ENCODE measurements at places on chromosomes 4 and X. TPM values are rescaled to one million over a fixed set of nuclear protein-coding genes. Genes with fewer than 3 reads are reported as not detected.
A peak's percentile ranks its signal among the peaks of the same experiment; 100 is the strongest.

- peak within 1 kb of the TSS; percentile 79 for H3K27ac ChIP-seq
- H3K27me3 ChIP-seq, result no peaks in the 10 kb centered on the region
- peak; percentile 77 for DNase-seq
- peak within 1 kb of the TSS; percentile 60 for H3K4me3 ChIP-seq
- peaks cover 2% of the 10 kb centered on the region for H3K4me1 ChIP-seq
Observed at GRCh38 chr4:103019308-103020124, at the start of gene SLC9B1. TSS of gene SLC9B1 (minus strand) at chr4:103019705. CDS start at chr4:102991711, 27,994 bp downstream.

GRCh38 chrX:18701621-18702361, 5.7 kb upstream of the PPEF1 start:
- no peaks in the 10 kb centered on the region for H3K27me3 ChIP-seq
- H3K4me1 ChIP-seq, result no peaks in the 10 kb centered on the region
- no peak overlapping the region for H3K27ac ChIP-seq
- H3K4me3 ChIP-seq, result no peak overlapping the region
- no peaks in the 10 kb centered on the region for H3K36me3 ChIP-seq
- no peak for DNase-seq

KIF4A gene
- 11.5 TPM for polyA plus RNA-seq

DNA sequence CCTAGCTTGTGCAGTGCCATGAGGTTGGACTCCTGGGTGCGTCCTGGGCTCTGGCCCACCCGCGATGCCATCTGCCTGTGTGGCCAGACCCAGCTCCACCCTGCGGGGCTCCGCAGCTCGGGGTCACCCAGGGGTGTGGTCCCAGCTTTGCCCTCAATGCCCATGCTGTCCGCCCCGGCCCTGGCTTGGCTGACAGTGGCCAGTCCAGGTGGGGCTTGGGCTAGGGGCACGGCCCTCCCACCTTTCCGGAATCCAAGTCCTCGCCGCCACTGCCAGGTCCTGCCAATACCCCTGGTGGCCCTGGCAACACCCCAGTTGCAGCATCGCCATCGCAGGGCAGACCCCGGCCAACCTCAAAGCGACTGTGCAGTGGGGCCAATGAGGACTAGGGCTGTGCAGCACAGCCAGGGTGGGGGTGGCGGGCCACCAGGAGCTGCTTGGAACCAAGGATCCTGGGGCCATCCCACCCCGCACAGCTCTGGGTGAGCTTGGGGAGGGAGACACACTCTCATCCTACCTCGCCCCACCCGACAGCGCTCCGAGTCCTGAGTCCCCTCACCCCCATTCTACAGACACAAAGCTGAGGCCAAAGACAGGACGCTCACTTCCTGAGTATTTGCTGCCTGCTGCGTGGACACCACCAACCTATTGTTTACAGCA, 80.9 kb downstream of the ZNF718 start:
- H3K27me3 ChIP-seq, result no peaks in the 10 kb centered on the region
- no peak overlapping the region for H3K4me3 ChIP-seq
- no peaks in the 10 kb centered on the region for H3K4me1 ChIP-seq

CSAG1 gene
- polyA plus RNA-seq, result 55.8 TPM

- H3K36me3 ChIP-seq, result no peaks in the 10 kb centered on the region
- H3K4me1 ChIP-seq, result peaks cover 10% of the 10 kb centered on the region
- H3K4me3 ChIP-seq, result no peak overlapping the region
- no peak for DNase-seq
- H3K27me3 ChIP-seq, result peaks cover 16% of the 10 kb centered on the region
- H3K27ac ChIP-seq, result no peak overlapping the region
Observed at GRCh38 chr4:15781427-15782095, 3.4 kb downstream of the CD38 start.

DNA sequence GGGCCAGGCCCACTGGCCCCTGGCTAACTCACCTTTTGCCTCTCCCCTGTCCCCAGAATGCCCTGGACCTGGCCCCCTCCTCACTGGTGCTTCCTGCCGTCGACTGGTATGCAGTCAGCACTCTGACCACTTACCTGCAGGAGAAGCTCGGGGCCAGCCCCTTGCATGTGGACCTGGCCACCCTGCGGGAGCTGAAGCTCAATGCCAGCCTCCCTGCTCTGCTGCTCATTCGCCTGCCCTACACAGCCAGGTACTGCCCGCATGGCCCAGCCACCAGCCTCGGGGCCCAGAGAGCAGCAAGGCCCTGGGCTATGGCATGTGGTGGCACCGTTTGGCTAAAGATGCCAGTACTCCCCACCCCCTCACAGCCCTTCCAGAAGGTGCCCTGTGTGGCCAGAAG, 3.7 kb downstream of the ATP6AP1 start:
- no peak for DNase-seq
- peaks cover 9% of the 10 kb centered on the region for H3K27me3 ChIP-seq
- H3K27ac ChIP-seq, result no peak overlapping the region
- H3K36me3 ChIP-seq, result no peaks in the 10 kb centered on the region

GRCh38 chr4:184171011-184171410, 46.7 kb downstream of the ENPP6 start:
- H3K27ac ChIP-seq, result no peak overlapping the region
- H3K4me3 ChIP-seq, result no peak overlapping the region
- no peaks in the 10 kb centered on the region for H3K4me1 ChIP-seq
- H3K27me3 ChIP-seq, result no peaks in the 10 kb centered on the region

C4orf54 gene
- not detected for polyA plus RNA-seq

ZC4H2 gene
- 21.2 TPM for polyA plus RNA-seq

GRCh38 chrX:69123481-69123880, 41.8 kb downstream of the PJA1 start:
- no peak for DNase-seq
- H3K4me1 ChIP-seq, result peaks cover 6% of the 10 kb centered on the region
- H3K4me3 ChIP-seq, result no peak overlapping the region

HSFX1 gene
- 0.05 TPM for polyA plus RNA-seq

DNA sequence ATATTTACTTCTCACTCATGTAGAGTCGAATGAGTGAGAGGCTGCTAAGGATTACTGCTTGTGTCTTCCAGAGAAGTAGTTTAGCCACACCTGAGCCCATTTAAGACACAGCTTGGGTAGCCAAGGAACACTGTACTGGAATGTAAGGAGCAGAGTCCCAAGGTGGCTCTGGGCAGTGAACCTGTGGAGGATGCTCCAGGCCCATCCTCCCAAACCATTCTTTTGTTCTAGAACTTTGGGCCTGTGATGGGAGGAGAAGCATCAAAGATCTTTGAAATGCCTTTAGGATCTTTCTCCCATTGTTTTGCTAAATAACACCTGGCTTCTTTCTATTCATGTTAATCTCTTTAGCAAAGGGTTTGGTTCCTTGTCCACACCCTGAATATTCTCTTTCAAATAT, 162.2 kb downstream of the KLHL4 start:
- no peak for DNase-seq
- H3K4me1 ChIP-seq, result no peaks in the 10 kb centered on the region
- no peak overlapping the region for H3K27ac ChIP-seq
- no peaks in the 10 kb centered on the region for H3K36me3 ChIP-seq
- peaks cover 7% of the 10 kb centered on the region for H3K27me3 ChIP-seq

GRCh38 chr4:127730142-127730913, at the start of gene SLC25A31:
TSS of gene SLC25A31 (plus strand) at chr4:127730400. CDS start at chr4:127730546, 146 bp downstream.
- H3K27me3 ChIP-seq, result no peaks in the 10 kb centered on the region
- H3K36me3 ChIP-seq, result peaks cover 3% of the 10 kb centered on the region
- DNase-seq, result no peak
- no peaks in the 10 kb centered on the region for H3K4me1 ChIP-seq

PAGE2 gene
- polyA plus RNA-seq, result 4.7 TPM

SUPT20HL1 gene
- not detected for polyA plus RNA-seq

- H3K27ac ChIP-seq, result no peak overlapping the region
- H3K36me3 ChIP-seq, result no peaks in the 10 kb centered on the region
- H3K4me3 ChIP-seq, result no peak overlapping the region
- no peaks in the 10 kb centered on the region for H3K27me3 ChIP-seq
Observed at GRCh38 chrX:4905576-4905975, 1192.1 kb upstream of the PRKX start.

- no peaks in the 10 kb centered on the region for H3K4me1 ChIP-seq
- no peak overlapping the region for H3K4me3 ChIP-seq
- no peak overlapping the region for H3K27ac ChIP-seq
- H3K36me3 ChIP-seq, result no peaks in the 10 kb centered on the region
- no peaks in the 10 kb centered on the region for H3K27me3 ChIP-seq
Observed at GRCh38 chr4:110787707-110788106, 164.8 kb upstream of the PITX2 start.

- H3K27me3 ChIP-seq, result no peaks in the 10 kb centered on the region
- H3K4me3 ChIP-seq, result no peak overlapping the region
- no peak overlapping the region for H3K27ac ChIP-seq
- H3K36me3 ChIP-seq, result no peaks in the 10 kb centered on the region
Observed at GRCh38 chrX:100611951-100612350, 24.7 kb downstream of the TSPAN6 start.

GRCh38 chr4:118989098-118990080, 100.7 kb downstream of the SYNPO2 start:
- peak overlapping the region; percentile 34 for H3K27ac ChIP-seq
- H3K27me3 ChIP-seq, result no peaks in the 10 kb centered on the region
- peaks cover 20% of the 10 kb centered on the region for H3K4me1 ChIP-seq
- no peak for DNase-seq
- peaks cover 28% of the 10 kb centered on the region for H3K36me3 ChIP-seq

GRCh38 chr4:17336524-17336961, 175.3 kb downstream of the QDPR start:
- H3K27me3 ChIP-seq, result no peaks in the 10 kb centered on the region
- H3K4me3 ChIP-seq, result no peak overlapping the region

DNA sequence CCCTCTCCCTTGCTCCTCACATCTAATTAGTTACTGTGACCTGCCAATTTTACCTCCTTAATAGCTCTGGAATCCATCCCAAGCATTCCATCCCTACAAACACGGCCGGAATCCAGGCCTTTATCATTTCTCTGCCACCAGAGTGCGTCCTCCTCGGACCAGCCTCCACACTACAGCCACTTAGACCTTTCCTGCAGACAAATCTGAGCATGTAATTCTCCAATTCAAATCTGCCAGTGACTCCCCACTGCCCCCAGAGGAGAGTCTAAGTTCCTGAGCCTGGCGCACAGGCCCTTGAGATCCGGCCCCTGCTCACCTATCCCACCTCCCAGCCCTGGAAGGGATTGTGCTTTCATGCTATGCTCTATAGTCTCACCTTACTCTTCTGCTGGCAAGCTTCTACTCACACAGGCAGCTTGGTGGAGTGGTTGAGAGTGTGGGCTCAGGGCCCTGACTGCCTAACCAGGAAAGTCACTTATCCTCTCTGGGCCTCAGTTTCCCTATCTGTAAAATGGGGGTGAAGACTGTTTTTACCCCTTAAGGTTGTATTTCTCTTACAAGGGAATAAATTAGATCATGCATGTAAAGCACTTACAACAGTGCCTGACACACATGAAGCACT, 31.2 kb downstream of the PJA1 start:
- peak; percentile 68 for DNase-seq
- no peak overlapping the region for H3K4me3 ChIP-seq

BMPR1B gene
- polyA plus RNA-seq, result 0.16 TPM

GRCh38 chrX:150625875-150626274, 57.5 kb downstream of the MTM1 start:
- H3K36me3 ChIP-seq, result no peaks in the 10 kb centered on the region
- H3K27ac ChIP-seq, result no peak overlapping the region
- DNase-seq, result no peak
- H3K27me3 ChIP-seq, result no peaks in the 10 kb centered on the region

ARL13A gene
- not detected for polyA plus RNA-seq

PPEF2 gene
- not detected for polyA plus RNA-seq

- no peaks in the 10 kb centered on the region for H3K4me1 ChIP-seq
- H3K27me3 ChIP-seq, result no peaks in the 10 kb centered on the region
Observed at GRCh38 chr4:129246910-129247461, 151.0 kb downstream of the C4orf33 start.

GAGE12H gene
- not detected for polyA plus RNA-seq

DNA sequence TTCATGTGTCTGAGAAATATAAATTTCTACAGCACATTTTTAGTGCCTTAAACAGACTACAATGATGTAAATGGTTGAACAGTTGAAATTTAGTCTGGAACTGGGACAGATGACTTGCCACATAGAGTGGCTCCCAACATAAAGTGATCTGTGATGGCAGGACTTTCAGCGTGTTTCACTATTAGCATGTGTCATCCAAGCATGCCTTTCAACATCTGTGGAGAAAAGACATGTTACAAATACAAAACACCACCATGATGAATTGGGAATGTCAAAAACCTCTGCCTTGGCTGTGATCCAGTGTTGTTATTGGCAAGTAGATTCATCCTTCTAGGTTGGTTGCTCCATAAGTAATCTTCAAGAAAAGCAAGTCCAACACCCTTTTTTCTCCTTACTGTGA, 348.7 kb downstream of the MAPK10 start:
- no peak for DNase-seq
- no peaks in the 10 kb centered on the region for H3K36me3 ChIP-seq
- no peaks in the 10 kb centered on the region for H3K27me3 ChIP-seq
- no peak overlapping the region for H3K27ac ChIP-seq

GRCh38 chr4:20421603-20421985, 169.9 kb downstream of the SLIT2 start:
- peaks cover 20% of the 10 kb centered on the region for H3K4me1 ChIP-seq
- no peaks in the 10 kb centered on the region for H3K36me3 ChIP-seq

SLC4A4 gene
- polyA plus RNA-seq, result not detected

DNA sequence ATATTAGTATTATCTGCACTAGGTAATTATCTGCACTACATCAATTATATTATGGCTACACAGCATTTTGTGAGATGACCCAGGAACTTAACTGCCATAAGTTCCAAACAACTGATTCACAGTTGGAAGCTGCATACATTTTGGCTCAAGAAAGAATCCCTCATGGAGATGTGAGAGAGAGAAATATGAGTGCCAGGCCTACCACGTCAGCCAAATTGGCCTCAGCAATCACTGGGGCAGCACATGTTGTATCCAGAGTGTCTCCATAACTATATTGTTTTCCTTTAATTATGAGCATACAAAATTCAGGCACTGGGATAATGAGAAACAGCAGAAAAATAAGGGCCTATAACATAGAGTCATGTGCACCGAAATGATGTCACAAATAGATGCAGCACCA, 174.2 kb upstream of the DMD start:
- H3K4me1 ChIP-seq, result no peaks in the 10 kb centered on the region

CXCL11 gene
- polyA plus RNA-seq, result not detected

GRCh38 chrX:66024092-66024467, 15.8 kb downstream of the VSIG4 start:
- no peak overlapping the region for H3K27ac ChIP-seq
- H3K4me3 ChIP-seq, result no peak overlapping the region
- no peaks in the 10 kb centered on the region for H3K4me1 ChIP-seq
- H3K36me3 ChIP-seq, result no peaks in the 10 kb centered on the region
- DNase-seq, result no peak

DNA sequence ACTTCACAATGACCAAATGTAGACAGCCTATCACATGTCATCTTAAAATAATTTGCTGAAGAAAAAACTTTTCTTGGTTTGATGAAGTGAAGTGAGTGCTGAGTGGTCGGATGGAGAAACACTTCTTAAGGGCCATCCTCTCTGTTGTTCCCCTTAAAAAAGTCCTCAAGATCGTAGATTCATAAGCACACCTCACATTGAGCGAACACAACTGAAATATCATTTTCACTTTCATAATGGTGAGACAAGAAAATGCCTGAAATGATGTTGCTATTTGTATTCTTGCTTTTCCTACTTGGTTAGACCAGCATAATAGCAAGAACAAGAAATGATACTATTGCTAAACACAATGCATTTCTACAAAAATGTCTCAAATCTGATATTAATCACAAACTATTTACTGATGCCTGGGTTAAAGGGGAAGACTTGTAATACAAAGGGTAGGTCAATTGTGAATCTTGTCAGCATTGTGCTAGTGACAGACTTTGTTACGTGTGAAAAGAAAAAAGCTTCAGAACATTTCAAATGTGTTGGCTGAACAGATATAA, 305.6 kb upstream of the NR3C2 start:
- H3K27ac ChIP-seq, result no peak overlapping the region
- no peaks in the 10 kb centered on the region for H3K27me3 ChIP-seq
- no peak for DNase-seq
- H3K36me3 ChIP-seq, result no peaks in the 10 kb centered on the region
